ENCODE measurements at places on chromosomes 3 and 15.

GRCh38 chr3:172102123-172102882, 62.9 kb downstream of the FNDC3B start:
- peak; percentile 41 for DNase-seq

GRCh38 chr3:190352861-190353457, 30.7 kb upstream of the CLDN1 start:
- DNase-seq = no peak

DNA sequence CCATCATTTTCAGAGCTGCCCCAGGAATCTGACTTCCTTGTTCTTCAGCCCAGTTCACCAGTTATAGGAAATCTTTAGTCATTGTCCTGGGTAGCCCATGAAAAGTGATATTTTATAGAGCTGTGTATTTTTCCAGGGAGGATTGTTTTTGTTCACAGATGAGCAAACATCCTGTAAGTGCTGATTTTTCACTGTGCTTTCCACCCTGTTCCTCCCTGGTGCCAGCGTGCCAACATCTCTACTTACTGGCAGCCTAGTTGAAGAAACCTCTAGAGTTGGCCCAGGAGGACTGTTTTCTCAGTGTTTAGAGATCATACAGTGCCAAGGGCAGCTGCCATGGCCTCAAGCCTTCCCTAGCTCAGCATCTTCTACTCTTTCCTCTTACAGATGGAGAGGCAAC, 41.3 kb downstream of the ST6GAL1 start:
- no peak for DNase-seq

- no peak for DNase-seq
Observed at GRCh38 chr3:175346573-175347356, 487.6 kb downstream of the NAALADL2 start.

DNA sequence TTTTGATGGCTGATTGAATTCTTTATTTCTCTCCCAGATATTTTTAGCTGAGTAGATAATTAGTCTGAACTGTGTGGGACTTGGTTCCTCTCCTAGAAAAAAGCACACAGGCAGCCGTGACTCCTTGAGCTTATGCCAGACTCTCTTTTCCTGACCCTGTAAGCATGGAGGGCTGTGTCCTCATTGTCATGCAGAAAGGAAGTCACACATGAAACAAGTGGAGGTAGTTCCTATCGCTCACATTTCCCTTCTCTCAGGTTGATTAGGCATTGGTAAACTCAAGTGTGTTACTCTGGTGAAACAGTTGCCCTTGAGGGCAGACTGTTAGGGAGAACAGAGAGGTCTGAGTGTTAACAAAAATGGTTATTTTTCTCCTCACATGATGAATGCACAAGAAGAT, 6.3 kb upstream of the RTP4 start:
- no peak for DNase-seq

- no peak for DNase-seq
Observed at GRCh38 chr3:74409066-74409465, 205.4 kb downstream of the CNTN3 start.

GRCh38 chr15:64456634-64457108, 3.7 kb upstream of the ZNF609 start:
- DNase-seq = no peak

DNA sequence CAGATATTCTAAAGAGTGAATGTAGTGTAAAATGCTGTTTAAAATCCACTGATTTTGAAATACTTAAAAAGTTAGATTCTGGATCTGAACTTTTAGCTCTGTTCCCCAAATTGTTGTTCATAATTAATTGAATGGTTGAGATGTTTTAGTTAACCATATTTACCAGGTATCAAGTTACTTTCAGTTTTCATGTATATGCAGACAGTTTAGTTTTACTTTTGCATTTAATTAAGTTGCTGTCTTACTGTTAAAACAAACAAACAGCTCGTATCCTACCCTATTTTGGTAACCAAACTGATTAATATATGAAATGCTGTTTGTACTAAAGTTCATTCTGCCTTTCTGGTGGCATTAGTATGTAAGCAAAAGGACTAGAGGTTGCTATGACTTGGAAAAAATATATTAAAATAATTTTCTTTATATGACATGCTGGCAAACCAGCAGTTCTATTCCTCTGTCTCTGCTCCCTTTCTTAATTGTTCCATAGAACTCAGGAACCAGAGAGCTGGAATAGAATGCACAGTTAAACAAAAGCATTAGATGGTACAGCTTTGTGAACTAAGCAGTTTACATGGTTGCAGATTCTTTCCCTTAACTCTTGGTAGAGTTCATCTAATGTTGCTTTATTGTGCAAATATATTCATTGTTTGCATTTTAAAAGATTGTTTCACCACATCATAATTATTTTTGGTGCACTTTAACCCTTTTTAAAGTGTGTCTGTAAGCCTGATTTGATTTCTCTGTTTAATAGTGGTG, 39.5 kb upstream of the SCAANT1 start:
- DNase-seq = no peak

DNA sequence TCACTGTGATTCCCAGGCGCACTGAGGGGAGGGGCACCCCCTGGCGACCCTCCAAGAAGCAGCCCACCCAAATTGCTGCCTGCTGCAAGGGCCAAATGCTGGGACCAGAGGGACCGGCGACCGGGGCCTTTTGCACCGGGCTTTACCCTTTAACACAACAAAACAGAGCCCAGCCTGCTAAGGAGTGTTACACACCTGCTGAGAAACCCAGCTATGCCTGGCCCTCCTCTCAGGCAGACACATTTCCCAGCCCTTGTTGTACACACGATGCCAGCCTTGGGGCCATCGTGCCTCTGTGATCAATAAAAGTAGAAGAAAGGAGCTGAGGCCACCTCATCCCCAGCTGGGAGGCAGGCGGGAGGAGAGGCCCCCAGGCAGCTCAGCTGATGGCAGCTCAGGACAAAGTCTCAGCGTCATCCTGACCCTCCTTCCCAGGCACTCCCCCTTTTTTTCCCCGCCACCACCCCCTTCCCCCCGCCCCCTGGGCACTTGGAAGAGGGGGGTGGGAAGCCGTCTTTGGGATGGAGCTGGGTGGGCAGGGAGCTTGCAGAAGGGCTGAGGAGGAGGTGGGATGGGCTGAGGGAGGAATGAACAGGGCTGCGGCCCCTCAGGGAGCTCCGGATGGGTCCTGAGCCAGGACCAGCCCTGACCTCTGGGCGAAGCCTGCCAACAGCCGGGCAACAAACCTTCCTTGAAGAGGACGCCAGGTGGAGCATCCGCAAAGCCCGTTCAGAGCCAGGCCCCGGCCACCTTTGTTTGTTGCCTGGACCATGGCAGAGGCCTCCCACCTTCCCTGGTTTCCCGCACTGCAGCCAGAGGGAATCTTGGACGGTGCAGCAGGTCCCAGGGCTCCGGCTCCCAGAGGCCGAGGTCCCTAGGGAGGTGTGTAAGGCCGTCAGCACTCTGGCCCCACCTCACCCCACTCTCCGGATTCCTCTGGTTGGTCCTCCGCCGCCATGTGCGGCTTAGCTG, 45.9 kb upstream of the SEC61A1 start:
- DNase-seq = no peak

- DNase-seq = no peak
Observed at GRCh38 chr3:128548426-128549282, 55.7 kb upstream of the GATA2 start.

GRCh38 chr3:96959901-96960641, 145.7 kb downstream of the EPHA6 start:
- no peak for DNase-seq

DNA sequence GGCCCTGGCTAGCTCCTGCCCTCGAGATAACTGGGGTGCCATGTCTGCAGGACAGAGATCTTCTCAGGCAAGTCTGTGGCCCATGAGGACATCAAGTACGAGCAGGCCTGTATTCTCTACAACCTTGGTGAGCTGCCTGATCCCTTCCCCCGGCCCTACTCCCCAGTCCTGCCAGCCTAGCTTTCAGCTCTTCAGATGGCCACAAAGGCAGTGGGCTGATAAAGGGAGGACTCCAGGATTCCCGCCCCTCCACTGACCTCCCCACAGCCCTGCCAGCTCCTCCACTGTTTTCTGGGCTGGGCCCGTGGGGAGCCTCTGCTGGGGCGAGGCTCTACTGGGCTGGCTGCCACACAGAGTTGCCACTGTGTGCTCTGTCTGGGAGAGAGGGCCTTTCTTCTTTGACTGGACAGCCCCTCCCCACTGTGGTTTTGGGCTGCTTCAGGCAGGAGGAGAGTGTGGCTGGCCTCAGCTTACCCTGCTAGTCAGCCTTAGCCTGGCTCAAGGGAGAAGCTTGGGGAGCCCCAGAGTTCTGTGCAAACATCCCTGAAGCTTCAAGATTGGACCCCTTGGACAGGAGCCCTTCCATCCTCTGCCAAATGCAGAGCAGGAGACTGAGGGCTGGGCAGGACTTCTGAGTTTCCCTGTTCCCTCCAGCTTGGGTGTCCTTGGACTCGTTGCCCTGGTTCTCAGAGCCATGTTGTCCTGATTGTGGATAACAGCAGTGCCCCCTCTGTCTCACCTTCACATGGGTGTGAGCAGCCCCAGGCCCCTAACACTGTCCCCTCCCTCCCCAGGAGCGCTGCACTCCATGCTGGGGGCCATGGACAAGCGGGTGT, 24.4 kb downstream of the PTPN23 start:
- DNase-seq = no peak

DNA sequence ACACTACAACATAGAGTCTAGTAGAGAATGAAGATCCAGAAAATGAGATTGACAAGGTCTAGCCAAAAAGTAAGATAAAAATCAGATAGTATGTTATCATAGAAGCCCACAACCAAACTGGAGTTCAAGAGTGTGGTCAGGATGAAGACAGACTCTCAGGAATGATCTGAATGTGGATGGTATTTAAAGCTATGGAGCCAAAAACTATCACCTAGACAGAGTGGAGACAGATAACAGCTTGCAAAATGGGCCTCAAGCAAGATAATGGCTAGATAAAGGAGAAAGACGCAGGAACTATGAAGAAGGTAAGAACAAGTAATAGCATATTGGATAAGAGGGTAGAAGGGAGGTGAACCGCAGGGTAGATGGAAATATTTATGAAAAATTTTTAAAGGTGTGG, 35.4 kb downstream of the ZMAT3 start:
- DNase-seq = no peak

DNA sequence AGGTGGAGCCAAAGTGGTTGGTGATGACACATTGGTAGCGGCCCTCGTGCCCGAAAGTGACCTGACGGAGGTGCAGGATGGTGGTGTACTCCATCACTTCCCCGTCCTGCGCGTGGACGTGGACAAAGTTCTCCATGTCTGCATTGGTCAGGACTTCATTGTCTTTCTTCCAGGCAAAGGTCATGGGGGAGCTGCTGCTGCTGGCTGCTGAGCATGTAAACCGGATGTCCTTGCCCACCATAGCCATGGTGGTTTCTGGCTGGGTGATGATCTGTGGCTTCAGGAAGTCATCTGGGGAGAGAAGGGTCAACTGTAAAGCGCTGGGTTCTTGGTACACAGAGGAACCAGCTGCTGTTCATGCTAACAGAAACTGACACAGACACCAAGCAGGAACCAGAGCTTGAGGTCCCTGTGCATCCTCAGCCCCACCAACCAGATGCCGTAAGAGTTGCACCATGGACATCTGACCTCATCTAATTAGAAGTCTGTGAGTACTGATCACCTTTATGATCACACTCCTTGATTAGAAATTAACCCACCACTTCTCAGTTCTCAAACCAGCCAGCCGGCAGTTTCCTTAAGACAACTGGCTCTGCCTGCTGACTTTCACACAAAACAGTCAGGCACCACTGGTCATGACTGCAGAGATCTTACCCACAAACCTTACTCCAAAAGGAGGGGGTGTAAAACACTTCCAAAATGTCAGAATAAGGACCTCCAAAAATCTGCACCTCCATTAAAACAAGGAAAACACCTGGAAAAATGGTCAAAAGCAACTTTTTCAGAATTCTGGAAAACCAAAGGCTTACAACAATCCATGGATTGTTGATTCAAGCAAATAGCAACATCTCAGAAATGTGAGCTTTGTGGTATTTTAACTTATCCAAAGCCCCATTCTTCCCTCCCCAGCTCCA, 114.6 kb downstream of the LRIG1 start:
- no peak for DNase-seq

DNA sequence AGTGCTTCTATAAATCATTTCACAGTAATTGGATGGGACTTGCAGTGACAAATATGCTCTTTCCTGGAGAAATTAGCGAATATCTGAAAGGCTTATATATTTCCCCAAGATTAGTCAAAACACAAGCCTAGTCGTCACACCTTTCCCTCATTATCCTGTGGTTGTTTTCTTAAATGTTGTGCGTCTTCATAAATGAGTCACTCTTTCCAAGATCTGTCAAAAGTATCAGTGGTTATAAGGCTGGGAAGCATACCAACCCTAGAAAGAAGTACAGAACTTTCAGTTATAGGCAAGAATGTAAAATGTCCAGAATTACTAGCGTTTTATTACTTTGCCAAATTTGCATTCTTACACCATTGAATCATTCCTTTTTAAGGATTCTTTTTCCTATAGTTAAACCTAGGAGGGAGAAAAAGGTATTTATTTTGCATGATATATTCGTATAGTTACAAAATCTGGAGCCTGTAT, 33.6 kb downstream of the TMEM212 start:
- DNase-seq = no peak

DNA sequence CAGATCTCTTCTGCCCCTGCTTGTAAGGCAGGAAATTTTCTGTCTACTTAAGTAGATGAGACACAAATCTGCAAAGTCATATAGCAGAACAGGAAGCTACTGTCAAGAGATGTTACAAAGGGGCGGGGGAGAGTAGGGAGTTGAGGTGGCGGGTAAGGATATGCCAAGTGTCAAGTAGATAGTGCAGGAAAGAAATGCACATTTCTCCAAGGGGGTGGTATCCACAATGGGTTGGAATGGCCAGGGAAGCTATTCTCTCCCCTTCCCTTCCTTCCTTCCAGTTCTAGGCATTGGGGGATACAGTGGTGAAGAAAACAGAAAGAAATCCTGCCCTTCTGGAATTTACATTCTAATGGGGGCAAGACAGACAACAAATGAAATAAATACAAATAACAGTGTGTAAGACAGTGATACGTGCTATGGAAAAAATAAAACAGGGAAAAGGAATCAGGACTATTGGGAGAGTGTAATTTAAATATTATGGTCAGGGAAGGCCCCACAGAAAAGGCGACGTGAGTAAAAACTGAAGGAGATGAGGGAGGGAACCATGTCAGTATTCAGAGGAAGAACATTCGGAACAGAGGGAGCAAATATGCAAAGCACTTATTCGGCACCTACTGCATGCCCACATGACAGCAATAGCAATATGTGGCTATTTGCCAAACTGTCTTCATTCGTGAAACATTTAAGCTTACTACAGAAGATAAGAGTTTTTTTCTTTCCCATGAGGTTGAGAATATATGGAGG, 42.8 kb upstream of the RNU6-1 start:
- peak; percentile 37 for DNase-seq
